RPMI8226 (cell line): ENCODE measurements at places on chromosomes 6 and 20.

- no peak for DNase-seq
These were observed 83.6 kb upstream of the CCDC167 start for GRCh38 chr6:37583261-37583660.

DNA sequence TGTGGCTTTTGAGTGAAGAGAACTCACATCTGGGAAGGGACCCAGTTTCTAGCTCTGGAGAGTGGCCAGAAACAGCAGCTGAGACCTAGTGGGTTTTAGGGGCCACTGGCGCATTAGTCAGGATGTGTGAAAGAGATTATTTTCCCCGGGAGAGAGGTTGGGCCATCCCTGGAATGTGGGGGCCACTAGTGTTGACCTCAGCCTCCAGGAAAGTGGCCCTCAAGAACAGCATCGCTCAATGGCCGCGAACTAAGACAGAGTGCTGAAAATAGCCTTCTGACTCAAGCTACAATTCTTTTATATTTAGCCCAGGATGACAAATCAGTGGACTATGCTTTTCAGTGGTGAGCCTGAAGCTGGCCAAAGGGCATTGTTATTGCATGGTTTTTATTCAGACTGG, 210.4 kb upstream of the RNF24 start:
- no peak for DNase-seq

DNA sequence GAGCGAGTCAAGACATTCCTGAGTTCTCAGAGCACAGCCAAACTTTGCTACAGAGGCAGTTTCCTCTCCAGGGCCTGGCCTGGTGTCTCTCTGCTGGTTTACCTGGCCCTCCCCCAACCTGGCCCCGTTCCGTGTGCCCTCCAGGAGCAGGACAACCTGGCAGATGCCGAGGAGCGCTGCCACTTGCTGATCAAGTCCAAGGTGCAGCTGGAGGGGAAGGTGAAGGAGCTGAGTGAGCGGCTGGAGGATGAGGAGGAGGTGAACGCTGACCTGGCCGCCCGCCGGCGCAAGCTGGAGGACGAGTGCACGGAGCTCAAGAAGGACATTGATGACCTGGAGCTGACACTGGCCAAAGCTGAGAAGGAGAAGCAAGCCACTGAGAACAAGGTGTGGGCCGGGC, 39.5 kb downstream of the MYH7B start:
- no peak for DNase-seq

- peak; percentile 74 for DNase-seq
These were observed at the start of gene HLA-DMB for GRCh38 chr6:32940656-32941213. Gene HLA-DMB, minus strand, starts transcription at chr6:32941028. Its CDS starts 221 bp downstream, at chr6:32940807.

DNA sequence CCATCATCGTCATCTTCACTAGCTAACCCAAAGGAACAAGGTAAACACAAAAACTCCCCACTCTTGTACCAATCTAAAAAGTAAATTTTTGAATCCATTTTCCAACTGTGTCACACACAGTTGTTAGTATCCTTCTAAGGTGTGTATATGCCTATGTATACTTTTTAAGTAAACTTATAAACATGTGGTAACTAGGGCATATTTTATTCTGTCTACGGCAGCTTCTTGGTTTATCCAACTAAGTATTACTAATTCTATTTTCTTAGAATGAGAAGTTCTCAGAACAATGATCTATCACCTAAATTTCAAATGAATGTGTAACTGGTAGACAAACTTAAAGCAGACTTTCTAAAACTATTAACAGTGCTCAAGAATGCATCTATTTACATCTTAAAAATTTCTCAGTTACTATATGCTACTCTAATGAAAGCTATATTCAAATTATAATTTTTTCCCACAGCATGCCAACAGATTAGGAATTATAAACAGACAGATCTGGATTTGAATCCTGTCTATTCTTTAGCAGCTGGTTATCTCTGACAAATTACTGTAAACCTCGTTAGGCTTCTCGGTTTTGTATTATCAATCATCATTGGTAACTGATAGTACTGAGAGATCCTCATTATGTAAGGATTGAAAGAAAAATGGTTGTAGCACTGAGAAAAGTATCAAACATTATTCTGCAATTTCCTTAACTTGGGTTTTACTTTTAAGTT, 1.8 kb upstream of the PLN start:
- DNase-seq, result no peak

DNA sequence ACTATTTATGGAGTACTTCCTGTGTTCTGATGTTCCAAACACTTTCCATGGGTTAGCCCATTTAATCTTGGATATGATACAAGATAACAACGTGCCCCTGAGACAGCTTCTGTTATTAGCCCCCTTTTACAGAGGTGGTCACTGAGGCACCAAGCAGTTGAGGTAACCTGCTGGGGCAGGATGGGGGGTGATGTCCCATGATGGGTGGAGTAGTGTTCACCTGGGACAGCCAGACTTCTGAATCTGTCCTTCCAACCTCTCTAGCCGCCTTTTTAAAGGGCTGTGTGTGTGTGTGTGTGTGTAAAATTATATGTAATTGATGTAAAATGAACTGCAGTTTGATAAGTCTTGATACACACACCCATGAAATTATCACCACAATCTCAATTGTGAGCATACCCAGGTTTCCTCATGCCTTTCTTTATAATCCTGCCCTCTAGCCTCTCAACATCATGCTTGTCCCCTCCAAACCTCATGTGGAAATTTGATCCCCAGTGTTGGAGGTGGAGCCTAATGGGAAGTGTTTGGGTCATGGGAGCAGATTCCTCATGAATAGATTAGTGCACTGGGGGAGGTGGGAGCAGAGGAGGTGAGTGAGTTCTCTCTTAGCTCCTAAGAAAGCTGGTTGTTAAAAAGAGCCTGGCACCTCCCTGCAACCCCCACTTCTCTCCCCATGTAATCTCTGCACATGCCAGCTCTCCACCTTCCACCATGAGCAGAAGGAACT, 39.2 kb downstream of the PLAGL2 start:
- no peak for DNase-seq

- DNase-seq, result no peak
These were observed 1.6 kb upstream of the FAM110A start for GRCh38 chr20:831956-832355.

GRCh38 chr20:23507346-23507745, 16.4 kb downstream of the CST8 start:
- no peak for DNase-seq

GRCh38 chr6:77397561-77397960, 65.7 kb downstream of the HTR1B start:
- DNase-seq, result no peak

DNA sequence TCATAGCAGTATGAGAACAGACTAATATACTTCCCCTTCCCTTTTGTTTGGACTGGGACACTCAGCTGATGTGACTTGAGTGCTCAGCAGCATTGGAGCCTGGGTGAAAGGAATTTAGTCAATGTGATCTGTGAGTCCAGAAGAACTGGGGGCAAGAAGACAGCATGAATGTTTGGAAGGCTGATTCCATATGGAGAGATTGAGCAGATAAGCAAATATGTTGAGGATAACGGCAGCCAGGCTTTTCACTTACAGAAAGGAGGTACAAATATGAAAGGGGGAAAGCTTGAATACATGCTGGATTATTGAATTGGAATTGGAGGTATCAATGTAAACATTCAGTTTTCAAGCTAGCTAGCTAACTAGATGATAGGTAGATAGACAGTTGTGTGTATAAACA, 37.8 kb upstream of the SMAP1 start:
- no peak for DNase-seq

- no peak for DNase-seq
These were observed 66.8 kb upstream of the STX16 start for GRCh38 chr20:58584051-58584824.

- DNase-seq, result no peak
These were observed 6.6 kb downstream of the FILIP1 start for GRCh38 chr6:75486850-75487518.

GRCh38 chr6:13272131-13273046, 55.9 kb downstream of the TBC1D7 start:
- peak; percentile 70 for DNase-seq

GRCh38 chr20:5030348-5031205, 29.3 kb upstream of the SLC23A2 start:
- peak; percentile 21 for DNase-seq

- no peak for DNase-seq
These were observed 672.2 kb downstream of the EPM2A start for GRCh38 chr6:145063091-145063490.

GRCh38 chr6:80543598-80544222, 437.2 kb downstream of the BCKDHB start:
- no peak for DNase-seq

DNA sequence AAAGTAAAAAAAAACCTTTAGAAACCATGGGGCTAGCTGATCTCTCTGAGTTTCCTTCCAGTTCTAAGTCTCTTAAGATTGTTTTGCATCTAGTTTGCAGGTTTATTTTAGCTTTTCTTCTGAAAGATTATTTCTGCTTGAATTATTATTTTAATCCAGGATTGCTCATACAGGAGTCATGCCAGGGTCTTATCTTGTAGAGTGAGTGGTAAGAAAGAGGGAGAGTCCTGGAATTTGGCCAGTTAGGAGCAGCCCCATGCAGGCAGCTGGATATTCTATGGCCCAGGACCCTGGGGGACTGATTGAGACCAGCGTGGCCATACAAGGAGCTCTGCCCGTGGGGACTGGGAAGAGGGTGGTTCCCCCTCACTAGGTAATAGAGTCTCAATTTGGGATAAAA, 178.9 kb upstream of the HEY2 start:
- DNase-seq, result no peak

GRCh38 chr6:136508725-136509392, 41.4 kb downstream of the MAP7 start:
- DNase-seq, result no peak

DNA sequence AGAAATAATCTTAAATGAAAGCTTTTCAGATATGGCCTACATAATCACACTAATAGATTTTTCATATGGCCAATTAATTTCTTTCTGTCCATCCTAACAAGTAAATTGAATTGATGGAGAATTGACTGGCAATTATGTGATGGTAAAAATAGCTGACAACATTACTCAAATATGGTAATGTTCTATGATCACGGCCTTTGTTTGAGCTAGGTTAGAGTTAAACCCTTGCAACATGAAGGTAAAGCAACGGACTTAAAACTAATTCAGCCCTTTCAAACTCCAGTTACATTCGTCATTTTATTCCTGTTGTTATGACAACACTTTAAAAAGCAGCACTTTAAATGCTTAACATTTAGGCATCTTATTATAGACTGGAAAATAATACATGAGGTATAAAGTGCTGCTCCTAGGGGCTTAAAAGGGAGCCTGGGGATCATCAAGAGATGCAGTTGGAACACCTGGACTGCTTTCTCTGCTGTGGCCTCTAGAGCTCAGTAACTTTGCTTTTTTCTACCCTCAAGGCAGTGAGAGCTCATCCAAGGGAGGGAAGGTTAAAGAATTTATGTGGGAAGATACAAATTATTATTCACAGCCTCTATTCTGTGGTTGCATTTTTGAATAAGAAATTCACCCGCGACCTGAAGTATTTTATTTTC, 46.9 kb downstream of the RIPOR2 start:
- no peak for DNase-seq

- peak; percentile 22 for DNase-seq
These were observed 41.8 kb upstream of the FOXO3 start for GRCh38 chr6:108518714-108519576.

- peak; percentile 82 for DNase-seq
These were observed 106.2 kb downstream of the JPH2 start for GRCh38 chr20:44080646-44081267.

DNA sequence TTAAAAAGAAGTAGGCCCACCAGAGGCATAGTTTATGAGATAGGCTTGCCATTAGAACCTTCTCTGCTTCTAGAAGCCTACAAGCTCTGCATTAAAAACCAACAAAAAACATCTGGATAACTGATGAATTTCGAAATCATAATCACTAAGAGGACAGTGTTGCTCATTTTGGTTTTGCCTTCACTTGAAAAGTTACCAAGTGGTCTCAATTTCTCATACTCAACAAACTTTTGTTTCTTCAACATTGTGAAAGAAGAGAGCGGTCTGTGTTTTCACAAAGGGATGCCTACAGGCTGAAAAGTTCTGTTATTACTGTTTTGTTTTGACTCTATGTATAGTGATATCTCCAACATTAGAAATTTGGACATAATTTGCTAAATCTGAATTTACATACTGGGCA, 98.9 kb downstream of the PDSS2 start:
- DNase-seq, result no peak

DNA sequence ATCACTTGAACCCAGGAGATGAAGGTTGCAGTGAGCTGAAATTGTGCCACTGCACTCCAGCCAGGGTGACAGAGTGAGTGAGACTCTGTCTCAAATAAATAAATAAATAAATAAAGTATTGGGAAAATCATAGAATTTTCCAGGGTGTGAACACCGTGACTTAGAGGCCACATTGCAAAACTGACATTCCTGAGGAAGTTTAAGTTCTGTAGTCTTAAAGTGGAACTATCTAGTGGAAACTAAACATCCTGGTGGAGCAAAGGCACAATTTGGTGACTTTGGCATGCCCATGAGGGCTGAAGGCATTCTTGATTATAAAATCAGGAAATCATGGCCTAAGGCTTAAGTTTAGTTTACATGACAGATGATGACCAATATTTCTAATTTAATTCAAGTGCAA, 32.7 kb upstream of the MCM3 start:
- no peak for DNase-seq

GRCh38 chr20:40476461-40476860, 212.6 kb downstream of the MAFB start:
- DNase-seq, result no peak

- no peak for DNase-seq
These were observed 43.7 kb downstream of the APCDD1L start for GRCh38 chr20:58471193-58472164.

GRCh38 chr6:131223416-131223815, 88.1 kb downstream of the AKAP7 start:
- DNase-seq, result no peak

GRCh38 chr20:55097621-55098020, 622.2 kb downstream of the DOK5 start:
- DNase-seq, result peak; percentile 63

- peak; percentile 73 for DNase-seq
These were observed 9.6 kb upstream of the BEND3 start for GRCh38 chr6:107124934-107125348.

- DNase-seq, result no peak
These were observed 135.5 kb downstream of the LY86 start for GRCh38 chr6:6723921-6724538.

- no peak for DNase-seq
These were observed 816.4 kb downstream of the EYS start for GRCh38 chr6:64890609-64891008.

- peak; percentile 41 for DNase-seq
These were observed 7.0 kb downstream of the DYNLRB1 start for GRCh38 chr20:34522969-34523871.

- DNase-seq, result no peak
These were observed 11.1 kb downstream of the MTHFD1L start for GRCh38 chr6:150876598-150876997.

DNA sequence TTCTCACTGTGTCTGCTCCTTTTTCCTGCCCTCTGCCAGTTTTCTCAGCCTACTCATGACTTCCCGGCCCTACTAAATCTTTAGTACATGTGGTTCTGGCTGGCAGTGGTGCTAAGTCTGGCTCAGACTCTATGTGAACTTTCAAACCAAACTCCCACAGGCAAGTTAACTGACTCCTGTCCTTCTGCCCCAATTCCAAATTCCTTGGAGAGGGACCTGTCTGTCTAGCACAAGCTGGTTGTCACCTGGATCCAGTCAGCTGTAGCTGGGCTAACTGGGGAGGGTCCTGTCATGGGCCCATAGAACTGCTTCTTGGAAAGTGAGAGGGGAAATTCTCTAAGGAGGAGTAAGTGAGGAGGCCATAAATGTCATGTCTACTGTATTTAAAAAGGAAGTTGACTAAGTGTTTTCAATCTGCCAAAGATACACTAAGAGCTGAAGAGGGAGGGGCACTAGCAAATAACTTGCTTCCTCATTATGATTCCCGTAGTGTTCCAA, 240.1 kb downstream of the KCNQ5 start:
- no peak for DNase-seq
